ENCODE measurements at places on chromosomes 3 and 15. TPM values are rescaled to one million over a fixed set of nuclear protein-coding genes. Genes with fewer than 3 reads are reported as not detected.
A peak's percentile ranks its signal among the peaks of the same experiment; 100 is the strongest.

LRRC31 gene
- total RNA-seq: 1.1 TPM

GRCh38 chr15:59830873-59831272 is 141.8 kb upstream of the BNIP2 start:
- H3K4me1 ChIP-seq: no peaks in the 10 kb centered on the region
- no peak for DNase-seq
- H3K27ac ChIP-seq: no peak overlapping the region
- no peak overlapping the region for H3K4me3 ChIP-seq
- no peaks in the 10 kb centered on the region for H3K36me3 ChIP-seq

DNA sequence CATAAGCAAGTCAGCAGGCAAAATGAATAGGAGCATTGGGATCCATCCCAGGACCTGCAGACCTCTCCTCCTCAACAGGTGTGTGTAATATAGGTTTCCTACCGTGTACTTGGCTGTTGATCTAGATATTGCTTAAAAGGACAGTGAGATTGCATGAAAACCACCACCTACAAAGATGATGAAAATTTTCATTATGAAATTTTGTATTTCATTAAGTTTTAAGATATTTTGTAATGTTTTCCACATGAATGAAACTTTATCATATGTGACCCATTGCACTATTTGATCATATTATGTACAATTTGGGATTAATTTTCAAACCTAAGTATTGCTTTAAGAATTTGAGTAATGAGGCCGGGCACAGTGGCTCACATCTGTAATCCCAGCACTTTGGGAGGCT is 94.3 kb upstream of the TRPM1 start:
- DNase-seq: no peak
- no peaks in the 10 kb centered on the region for H3K27me3 ChIP-seq
- H3K27ac ChIP-seq: no peak overlapping the region
- H3K4me1 ChIP-seq: no peaks in the 10 kb centered on the region
- H3K36me3 ChIP-seq: no peaks in the 10 kb centered on the region

- no peaks in the 10 kb centered on the region for H3K36me3 ChIP-seq
- no peaks in the 10 kb centered on the region for H3K4me1 ChIP-seq
- H3K27me3 ChIP-seq: no peaks in the 10 kb centered on the region
- no peak for DNase-seq
- no peak overlapping the region for H3K27ac ChIP-seq
Measured at GRCh38 chr3:121957674-121958415, 63.6 kb downstream of the SLC15A2 start.

- DNase-seq: no peak
- H3K27ac ChIP-seq: peak overlapping the region; percentile 94
- H3K36me3 ChIP-seq: no peaks in the 10 kb centered on the region
- no peaks in the 10 kb centered on the region for H3K27me3 ChIP-seq
Measured at GRCh38 chr15:73633991-73634495, 854 bp upstream of the NPTN start.

GRCh38 chr15:29070471-29071231 is 184.9 kb downstream of the APBA2 start:
- no peak overlapping the region for H3K27ac ChIP-seq
- no peak for DNase-seq
- H3K4me3 ChIP-seq: no peak overlapping the region
- H3K27me3 ChIP-seq: no peaks in the 10 kb centered on the region
- H3K36me3 ChIP-seq: no peaks in the 10 kb centered on the region

DNA sequence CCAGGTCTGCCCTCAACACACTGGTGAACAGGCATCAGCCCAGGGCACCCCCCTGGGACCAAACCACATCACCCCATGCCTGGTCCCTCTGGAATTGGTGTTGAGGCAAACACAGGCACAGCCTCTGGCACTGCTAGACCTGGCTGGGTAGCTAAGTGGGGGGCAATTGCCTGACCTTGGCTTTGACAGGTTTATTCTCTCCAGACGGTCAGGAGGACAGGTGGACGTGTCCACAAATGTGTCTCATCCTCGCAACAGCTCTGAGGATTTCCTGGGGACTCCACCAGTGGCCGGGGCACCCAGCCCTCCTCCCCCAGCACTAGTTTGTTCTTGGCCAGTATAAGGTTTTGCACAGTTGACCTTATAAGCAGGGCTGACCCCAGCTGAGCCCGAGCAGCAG is 31.3 kb downstream of the TKT start:
- no peak for DNase-seq
- H3K36me3 ChIP-seq: peaks cover 68% of the 10 kb centered on the region
- no peak overlapping the region for H3K27ac ChIP-seq

DNA sequence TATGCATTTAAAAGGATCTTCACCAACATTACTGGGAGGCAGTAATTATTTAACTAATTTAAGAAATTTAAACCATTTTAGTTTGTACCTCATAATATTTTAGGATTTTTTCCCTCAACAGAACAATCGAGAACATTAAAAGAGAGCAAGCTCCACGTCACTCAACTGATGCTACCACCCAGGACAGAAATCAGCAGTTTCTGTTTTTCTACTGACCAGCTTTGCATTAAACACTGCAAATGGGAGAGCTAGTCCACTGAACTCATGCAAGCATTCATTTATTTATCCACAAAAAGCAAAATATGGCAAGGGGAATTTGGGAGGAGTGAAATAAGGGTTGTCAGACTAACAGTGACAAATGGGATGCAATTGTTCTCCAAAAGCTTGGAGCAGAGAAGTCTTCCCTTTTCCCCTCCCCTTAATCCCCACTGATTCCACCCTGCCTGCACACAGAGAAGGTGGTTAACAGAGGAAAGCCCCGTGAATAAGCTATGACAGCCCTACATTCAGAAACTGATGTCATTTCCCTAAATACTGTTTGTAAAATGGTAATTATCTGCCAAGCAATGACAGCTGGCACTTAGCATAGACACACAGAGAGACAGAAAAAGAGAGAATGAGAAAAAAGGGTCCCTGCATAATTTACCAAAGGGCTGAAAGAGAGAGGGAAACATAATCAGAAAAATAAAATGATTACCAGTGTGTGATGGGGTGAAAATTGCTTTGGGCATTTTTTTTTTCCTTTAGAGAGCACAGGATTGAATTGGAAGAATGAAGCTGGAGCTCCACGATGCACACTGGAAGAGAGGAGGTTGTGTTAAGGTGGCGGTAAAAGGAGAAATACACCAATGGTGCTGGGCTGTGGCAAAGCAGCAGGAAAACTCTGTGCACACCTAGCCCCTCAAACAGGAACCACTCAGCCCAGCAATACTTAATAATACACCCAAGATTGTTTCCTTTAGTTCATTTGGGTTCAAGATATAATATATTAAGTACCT is 777.4 kb downstream of the TUSC7 start:
- no peaks in the 10 kb centered on the region for H3K4me1 ChIP-seq
- H3K36me3 ChIP-seq: no peaks in the 10 kb centered on the region
- H3K4me3 ChIP-seq: no peak overlapping the region
- H3K27me3 ChIP-seq: no peaks in the 10 kb centered on the region

- no peaks in the 10 kb centered on the region for H3K27me3 ChIP-seq
- no peaks in the 10 kb centered on the region for H3K36me3 ChIP-seq
- no peak overlapping the region for H3K27ac ChIP-seq
- H3K4me3 ChIP-seq: no peak overlapping the region
Measured at GRCh38 chr3:126956866-126957650, 25.9 kb upstream of the PLXNA1 start.

- H3K4me1 ChIP-seq: peaks cover 44% of the 10 kb centered on the region
- no peak overlapping the region for H3K27ac ChIP-seq
- no peak for DNase-seq
- H3K36me3 ChIP-seq: no peaks in the 10 kb centered on the region
Measured at GRCh38 chr15:69590932-69591524, 138.4 kb downstream of the RPLP1 start.

DNA sequence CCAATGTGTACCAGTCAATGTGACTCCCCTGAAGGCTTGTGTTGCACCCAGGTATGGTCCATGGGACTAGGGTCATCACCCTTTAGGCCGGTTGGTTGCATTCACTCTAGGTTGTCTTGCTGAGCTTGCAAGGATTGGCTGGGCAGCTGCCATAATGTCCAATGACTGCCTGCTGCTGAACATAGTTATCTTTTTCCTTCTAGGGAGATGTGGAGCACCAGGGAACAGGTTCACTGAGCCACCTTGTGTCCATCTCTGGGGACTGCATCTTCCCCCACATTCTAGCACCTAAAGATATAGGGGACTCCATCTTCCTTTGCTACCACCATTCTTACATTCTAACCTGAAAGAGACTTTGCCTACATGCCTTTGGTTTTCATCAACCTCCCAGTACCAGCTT is 580.4 kb upstream of the TBL1XR1 start:
- DNase-seq: peak; percentile 56
- no peak overlapping the region for H3K27ac ChIP-seq
- H3K27me3 ChIP-seq: no peaks in the 10 kb centered on the region
- no peaks in the 10 kb centered on the region for H3K36me3 ChIP-seq

MORC1 gene
- not detected for total RNA-seq

- H3K27me3 ChIP-seq: no peaks in the 10 kb centered on the region
- DNase-seq: no peak
- H3K27ac ChIP-seq: no peak overlapping the region
- H3K4me3 ChIP-seq: no peak overlapping the region
- peaks cover 5% of the 10 kb centered on the region for H3K4me1 ChIP-seq
Measured at GRCh38 chr3:71153713-71154112, 429.8 kb downstream of the FOXP1 start.

GRCh38 chr3:10647376-10647775 is 142.0 kb upstream of the ATP2B2 start:
- DNase-seq: no peak
- no peaks in the 10 kb centered on the region for H3K36me3 ChIP-seq
- no peak overlapping the region for H3K27ac ChIP-seq
- peaks cover 6% of the 10 kb centered on the region for H3K27me3 ChIP-seq
- no peaks in the 10 kb centered on the region for H3K4me1 ChIP-seq
- no peak overlapping the region for H3K4me3 ChIP-seq

GRCh38 chr15:36278219-36278618 is 301.2 kb upstream of the CDIN1 start:
- no peak for DNase-seq
- no peaks in the 10 kb centered on the region for H3K36me3 ChIP-seq
- no peaks in the 10 kb centered on the region for H3K27me3 ChIP-seq
- no peak overlapping the region for H3K4me3 ChIP-seq
- no peak overlapping the region for H3K27ac ChIP-seq

MYD88 gene
- total RNA-seq: 99.7 TPM

PLA2G4F gene
- 99.0 TPM for total RNA-seq

- peaks cover 5% of the 10 kb centered on the region for H3K27me3 ChIP-seq
- H3K36me3 ChIP-seq: no peaks in the 10 kb centered on the region
- no peaks in the 10 kb centered on the region for H3K4me1 ChIP-seq
- H3K4me3 ChIP-seq: no peak overlapping the region
- no peak for DNase-seq
Measured at GRCh38 chr15:76107169-76107568, 47.4 kb downstream of the TMEM266 start.

GRCh38 chr15:99052205-99052604 is 44.6 kb upstream of the PGPEP1L start:
- H3K4me1 ChIP-seq: no peaks in the 10 kb centered on the region
- DNase-seq: no peak
- H3K27me3 ChIP-seq: no peaks in the 10 kb centered on the region
- no peak overlapping the region for H3K4me3 ChIP-seq
- no peaks in the 10 kb centered on the region for H3K36me3 ChIP-seq

ANKRD34C gene
- total RNA-seq: not detected

ISL2 gene
- total RNA-seq: 0.38 TPM

GRCh38 chr15:33671456-33671855 is 296.8 kb upstream of the CHRM5 start:
- H3K27me3 ChIP-seq: peaks cover 5% of the 10 kb centered on the region
- H3K27ac ChIP-seq: no peak overlapping the region
- no peaks in the 10 kb centered on the region for H3K36me3 ChIP-seq
- no peak overlapping the region for H3K4me3 ChIP-seq
- H3K4me1 ChIP-seq: no peaks in the 10 kb centered on the region

DNA sequence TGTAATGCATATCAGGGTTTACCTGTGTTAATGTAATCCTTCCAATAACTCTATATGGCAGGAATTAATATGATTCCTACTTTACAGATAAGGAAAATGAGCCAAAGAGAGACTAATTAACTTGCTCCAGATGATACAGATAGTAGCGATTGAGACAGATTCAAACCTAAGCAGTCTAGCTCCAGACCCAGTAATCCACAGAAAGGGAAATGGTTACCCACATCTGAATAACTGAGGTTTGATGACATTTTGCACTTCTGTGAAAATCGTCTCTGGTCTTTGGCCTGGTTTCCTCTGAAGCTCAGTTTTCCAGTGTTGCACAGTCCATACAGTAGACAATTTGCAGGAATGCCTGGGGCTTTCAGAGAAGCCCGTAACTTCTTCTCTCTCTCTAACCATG is 177.1 kb upstream of the UMPS start:
- no peak for DNase-seq
- no peaks in the 10 kb centered on the region for H3K4me1 ChIP-seq
- no peak overlapping the region for H3K27ac ChIP-seq
- H3K4me3 ChIP-seq: no peak overlapping the region
- no peaks in the 10 kb centered on the region for H3K27me3 ChIP-seq

DNA sequence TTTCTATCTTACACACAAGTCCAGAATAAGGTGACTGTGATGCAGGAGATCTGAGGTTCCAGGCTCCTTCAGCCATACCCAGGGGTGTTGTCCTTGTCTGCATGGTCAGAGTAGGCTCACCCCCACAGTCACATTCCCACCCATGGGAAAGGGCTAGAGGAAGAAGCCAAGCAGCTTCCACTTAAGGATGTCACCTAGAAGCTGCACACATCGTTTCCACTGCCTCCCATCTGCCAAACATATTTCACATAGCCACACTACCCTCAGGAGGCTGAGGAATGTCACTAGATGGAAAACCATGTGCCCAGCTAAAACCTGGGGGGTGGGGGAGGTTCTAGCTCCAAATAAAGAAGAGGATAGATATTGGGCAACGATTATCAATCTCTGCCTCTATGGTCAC is 58.1 kb downstream of the TMEM39A start:
- H3K27me3 ChIP-seq: no peaks in the 10 kb centered on the region
- no peak for DNase-seq
- no peak overlapping the region for H3K27ac ChIP-seq
- H3K4me1 ChIP-seq: no peaks in the 10 kb centered on the region

DNA sequence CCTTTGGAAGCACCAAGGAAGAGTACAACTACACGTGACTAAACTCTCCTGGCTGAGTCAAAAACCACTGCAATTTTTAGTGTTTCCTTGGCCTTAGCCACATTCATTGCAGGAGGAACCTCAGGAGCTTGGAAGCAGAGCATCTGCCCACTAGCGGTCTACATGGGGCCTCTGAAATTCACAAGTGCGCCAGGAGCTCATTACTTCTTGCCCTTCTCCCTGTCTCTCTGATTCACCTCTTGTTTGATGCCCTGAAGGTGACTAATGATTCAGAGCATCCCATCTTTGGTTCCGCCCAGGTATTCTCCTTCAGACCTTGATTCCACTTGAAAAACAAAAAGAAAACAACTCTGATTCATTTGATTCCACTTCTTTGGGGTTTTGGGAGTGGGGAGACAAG is 201.1 kb upstream of the LPP start:
- H3K4me1 ChIP-seq: peaks cover 19% of the 10 kb centered on the region
- no peak overlapping the region for H3K4me3 ChIP-seq
- H3K36me3 ChIP-seq: no peaks in the 10 kb centered on the region
- H3K27me3 ChIP-seq: no peaks in the 10 kb centered on the region
- H3K27ac ChIP-seq: no peak overlapping the region
- DNase-seq: no peak

- peaks cover 32% of the 10 kb centered on the region for H3K27me3 ChIP-seq
- no peak overlapping the region for H3K27ac ChIP-seq
- H3K4me1 ChIP-seq: peaks cover 27% of the 10 kb centered on the region
- no peaks in the 10 kb centered on the region for H3K36me3 ChIP-seq
- DNase-seq: no peak
Measured at GRCh38 chr3:50192124-50192523, 714 bp downstream of the GNAT1 start.

BCL2A1 gene
- total RNA-seq: 124 TPM

Measured in lower lobe of right lung (tissue), 2 donors.